ENCODE measurements at places on chromosomes 11 and 22.

DNA sequence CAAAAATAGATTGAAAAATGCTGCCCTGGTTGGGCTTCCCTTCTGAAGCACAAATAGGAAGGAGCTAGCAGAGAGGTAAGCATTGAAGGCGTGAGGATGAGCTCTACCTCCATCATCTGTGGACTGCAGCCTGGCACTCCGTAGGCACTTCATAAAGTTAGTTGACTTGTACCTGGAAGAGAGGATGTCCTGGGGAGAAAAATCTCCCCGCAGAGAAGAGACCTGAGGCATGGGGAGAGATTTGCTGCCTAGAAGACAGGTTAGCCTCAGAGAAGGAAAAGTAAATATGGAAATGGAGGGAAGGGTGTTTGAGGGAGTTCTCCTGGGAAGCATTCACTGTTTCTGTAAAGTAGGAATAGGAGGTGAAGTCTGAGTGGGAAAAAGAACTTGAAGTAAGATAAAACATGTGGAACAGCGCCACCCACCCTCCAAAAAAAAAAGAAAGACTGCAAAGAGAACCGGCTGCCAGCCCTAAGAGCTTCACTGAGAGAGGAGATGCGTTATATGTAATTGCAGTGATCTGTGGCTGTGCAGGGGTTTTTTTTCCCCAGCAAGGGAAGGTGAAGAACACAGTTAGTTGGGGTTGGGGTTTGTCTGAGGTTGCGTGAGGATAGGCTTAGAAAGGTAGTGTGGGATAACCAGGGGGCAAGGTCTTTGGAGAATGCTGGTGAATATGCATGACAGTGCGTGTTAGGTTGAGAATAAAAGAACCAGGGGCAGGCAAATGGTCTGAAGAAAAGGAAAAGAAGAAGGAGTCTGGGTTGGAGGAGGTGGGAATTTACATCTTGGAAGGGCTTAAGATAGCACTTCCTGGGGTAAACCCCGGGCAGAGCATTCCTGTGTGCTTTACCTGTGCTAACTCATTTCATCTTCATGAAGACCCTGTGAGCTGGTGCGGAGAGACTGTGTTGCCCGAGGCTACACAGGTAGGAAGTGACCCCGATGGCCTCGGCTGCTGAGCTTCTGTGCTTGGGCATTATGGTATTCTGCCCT, 16.0 kb downstream of the TNRC6B start:
- DNase-seq, result no peak

GRCh38 chr11:45398325-45398724, 112.2 kb upstream of the SYT13 start:
- no peak for DNase-seq

DNA sequence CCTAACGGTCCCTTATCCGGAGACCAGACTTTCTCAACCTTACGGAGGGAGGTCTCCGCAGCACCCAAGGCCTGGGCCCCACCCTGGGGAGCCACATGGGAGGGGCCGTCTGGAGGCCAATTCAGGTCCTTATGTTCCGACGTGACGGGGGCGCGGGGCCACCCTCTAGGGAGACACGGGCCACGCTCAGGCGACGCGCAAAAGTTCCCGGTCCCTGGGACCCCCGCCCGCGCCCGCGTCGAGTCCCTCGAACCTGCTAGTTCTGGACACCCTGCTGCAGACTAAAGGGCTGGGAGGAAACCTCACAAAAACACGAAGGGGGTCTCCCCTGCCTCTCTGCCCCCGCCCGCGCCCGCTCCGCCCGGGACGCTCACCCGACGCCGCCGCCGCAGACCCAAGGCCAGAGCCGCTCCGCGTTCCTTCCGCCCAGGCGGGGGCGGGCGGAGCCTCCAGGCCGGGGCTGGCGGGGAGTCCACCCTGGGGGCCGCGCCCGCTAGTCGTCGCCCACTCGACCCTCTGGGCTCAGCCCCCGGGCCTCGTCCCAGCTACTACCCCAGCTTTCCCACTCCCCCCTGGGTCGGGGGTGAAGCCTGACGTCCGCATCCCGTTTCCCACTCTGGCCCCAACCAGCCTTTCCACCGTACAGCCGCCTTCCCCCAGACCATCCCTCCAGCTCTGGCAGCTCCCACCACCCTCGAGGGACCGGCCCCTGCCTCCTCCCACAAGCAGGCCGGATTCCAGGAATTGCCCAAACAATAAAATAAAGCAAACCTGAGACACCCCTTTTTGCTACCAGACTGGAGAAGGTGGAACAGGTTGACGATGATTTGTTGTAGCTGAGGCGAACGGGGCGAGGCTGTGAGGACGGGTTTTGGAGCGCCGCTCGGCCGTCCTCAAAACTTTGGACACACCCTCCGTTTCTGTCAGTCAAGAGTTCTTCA, 2.7 kb downstream of the RNH1 start:
- DNase-seq, result no peak

DNA sequence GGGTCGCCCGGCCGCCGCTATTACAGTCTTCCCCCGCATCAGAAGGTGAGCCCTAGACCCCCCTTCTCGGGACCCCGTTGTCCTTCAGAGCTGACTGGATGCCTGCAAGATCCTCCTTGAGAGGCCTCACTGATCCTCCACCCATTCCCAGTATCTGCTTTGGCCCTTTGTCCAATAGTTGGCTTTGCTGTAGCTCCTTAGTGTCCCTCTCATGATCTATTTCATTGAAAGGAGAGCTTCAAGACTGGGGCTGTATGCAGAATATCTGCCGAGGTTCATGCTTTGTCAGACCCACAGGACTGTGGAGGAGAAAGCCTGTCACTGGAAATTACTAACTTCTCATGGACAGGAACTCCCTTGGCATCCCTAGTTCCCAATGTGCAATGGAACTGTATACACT, 499 bp downstream of the DLAT start:
- no peak for DNase-seq

- DNase-seq, result no peak
Observed at GRCh38 chr11:6210274-6210955, 5.1 kb downstream of the C11orf42 start.

DNA sequence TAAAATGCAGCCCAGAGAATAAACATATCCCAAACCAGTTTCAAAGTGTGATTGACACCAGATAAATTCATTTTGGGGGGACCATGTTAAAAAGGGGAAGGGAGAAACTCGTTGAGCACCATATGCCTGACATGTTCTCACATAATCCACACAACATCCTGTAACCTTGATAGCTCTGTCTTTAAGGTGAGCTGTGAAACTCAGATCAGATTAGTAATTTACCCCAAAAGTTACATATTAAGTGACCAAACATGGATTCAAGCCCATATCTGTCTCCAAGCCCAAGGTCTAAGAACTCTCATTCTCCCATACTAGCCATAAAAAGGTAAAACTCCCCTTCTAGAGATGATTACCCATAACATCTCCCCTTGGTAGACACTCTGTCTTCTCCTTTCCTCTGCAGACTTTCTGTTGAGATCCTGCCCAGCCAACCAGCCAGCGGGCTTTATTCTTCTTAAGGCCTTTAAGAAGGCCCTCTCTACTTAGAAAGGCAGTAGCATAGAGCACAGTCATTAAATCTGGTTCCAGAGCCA, 150.7 kb downstream of the CCDC34 start:
- DNase-seq, result no peak

- no peak for DNase-seq
Observed at GRCh38 chr22:45196926-45197605, 33.3 kb downstream of the NUP50 start.

GRCh38 chr11:78630155-78630554, 55.5 kb upstream of the NARS2 start:
- DNase-seq, result no peak

- no peak for DNase-seq
Observed at GRCh38 chr11:95506777-95507176, 275.8 kb upstream of the SESN3 start.

- no peak for DNase-seq
Observed at GRCh38 chr11:122085264-122085663, 30.8 kb downstream of the BLID start.

DNA sequence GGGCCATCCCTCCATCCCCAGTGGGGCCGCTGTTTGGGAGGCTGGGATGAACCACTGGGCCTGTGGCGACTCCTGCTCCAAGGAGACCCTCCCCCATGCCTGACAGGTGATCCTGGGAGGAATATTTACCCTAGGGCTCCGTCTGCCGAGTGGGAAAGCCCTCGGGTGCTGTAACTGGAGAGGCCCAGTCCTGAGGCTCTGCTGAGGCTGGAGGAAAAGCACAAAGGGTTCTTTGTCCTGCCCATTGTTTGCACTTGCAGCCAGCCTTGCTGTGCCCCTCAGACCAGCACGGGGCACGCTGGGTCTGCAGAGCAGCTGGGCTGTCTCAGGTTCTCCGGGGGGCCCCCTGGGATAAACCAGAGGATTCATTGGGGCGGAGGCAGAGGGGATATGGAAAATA, 321.1 kb downstream of the MN1 start:
- peak; percentile 71 for DNase-seq

GRCh38 chr22:48628891-48629543, 1198.7 kb downstream of the BRD1 start:
- no peak for DNase-seq

- no peak for DNase-seq
Observed at GRCh38 chr11:128941573-128942271, 949 bp downstream of the TP53AIP1 start.

GRCh38 chr22:38021206-38021605, 36.0 kb upstream of the PICK1 start:
- no peak for DNase-seq

DNA sequence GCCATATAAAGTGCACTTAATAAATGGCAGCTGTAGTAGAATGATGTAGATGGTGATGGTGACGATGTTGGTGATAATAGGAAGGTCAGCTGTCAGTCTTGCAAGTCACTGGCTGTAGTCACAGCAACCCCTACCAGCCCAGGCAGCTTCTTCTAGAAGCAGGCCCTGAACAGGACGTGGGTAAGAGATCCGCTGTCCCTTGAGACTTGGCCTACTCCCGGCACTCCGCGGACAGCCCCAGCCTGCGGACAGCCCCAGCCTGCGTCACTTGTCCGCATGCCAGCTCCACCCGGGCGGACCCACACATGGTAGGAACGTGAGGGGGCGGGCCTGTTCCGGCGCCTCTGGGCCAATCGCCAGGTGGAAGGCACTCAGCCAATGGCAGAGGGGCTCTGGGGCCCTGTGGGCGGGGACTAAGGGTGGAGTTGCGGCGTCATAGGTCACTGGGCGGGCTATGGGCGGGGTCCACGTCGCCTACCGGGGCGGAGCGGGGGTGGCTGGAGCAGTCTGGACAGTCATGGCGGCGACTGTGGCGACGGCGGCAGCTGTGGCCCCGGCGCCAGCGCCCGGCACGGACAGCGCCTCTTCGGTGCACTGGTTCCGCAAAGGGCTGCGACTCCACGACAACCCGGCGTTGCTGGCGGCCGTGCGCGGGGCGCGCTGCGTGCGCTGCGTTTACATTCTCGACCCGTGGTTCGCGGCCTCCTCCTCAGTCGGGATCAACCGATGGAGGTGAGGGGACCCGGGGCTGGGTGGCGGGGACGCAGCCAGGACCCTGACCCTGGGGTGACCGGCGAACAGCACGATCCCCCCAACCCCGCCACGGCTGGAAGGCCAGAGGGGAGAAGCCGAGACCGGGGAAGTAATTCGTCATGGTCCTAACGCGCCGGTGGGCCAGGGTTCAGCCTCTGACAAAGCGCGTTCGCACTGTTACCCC, at the start of gene CRY2:
Gene CRY2 (plus strand): TSS at position 502 of the 937 bp plus-strand sequence. CDS start 16 bp downstream, at position 518.
- DNase-seq, result peak; percentile 98

Data from neuronal stem cell (in vitro differentiated cells).